ENCODE measurements at places on chromosomes 13 and 19.
A peak's percentile ranks its signal among the peaks of the same experiment; 100 is the strongest.

DNA sequence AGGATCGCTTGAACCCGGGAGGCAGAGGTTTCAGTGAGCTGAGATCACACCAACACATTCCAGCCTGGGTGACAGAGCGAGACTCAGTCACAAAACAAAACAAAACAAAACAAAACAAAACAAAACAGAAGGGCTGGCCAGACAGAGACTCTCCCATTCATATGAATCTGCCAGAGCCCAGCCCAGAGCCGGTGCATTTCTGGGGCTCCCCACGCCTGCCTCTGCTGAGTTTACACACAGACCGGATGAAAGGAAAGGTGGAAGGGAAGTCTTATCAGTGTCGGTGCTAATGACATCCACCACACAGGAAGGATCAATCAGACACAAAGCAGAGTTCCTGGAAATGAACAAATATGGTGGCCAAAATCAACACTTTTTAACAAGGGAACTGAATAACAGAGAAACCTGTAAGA is 6.8 kb downstream of the TRAPPC6A start:
- no peak for DNase-seq

- DNase-seq: no peak
Measured at GRCh38 chr13:46667687-46668281, 114.8 kb downstream of the LRCH1 start.

DNA sequence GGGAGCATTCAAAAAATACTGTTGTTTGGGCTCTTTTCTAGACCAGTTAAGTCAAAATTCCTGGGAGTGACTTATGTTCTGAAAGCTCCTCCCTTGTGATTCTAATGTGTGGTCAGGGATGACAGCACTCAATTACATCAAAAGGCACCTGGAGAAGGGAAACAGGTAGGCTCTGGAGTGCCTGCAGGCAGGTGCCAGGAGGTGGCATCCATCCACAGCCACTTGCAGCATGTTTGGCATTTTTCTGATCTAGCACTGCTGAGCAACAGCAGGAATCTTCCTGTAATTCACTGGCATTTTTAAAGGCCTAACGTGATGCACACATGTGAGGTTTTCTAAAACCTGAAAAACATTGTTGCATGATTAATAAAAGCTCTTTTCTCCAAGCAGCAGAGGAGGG is 94.6 kb downstream of the CCNA1 start:
- no peak for DNase-seq

GRCh38 chr19:33795370-33796163 is 1.1 kb upstream of the KCTD15 start:
- DNase-seq: peak; percentile 61

DNA sequence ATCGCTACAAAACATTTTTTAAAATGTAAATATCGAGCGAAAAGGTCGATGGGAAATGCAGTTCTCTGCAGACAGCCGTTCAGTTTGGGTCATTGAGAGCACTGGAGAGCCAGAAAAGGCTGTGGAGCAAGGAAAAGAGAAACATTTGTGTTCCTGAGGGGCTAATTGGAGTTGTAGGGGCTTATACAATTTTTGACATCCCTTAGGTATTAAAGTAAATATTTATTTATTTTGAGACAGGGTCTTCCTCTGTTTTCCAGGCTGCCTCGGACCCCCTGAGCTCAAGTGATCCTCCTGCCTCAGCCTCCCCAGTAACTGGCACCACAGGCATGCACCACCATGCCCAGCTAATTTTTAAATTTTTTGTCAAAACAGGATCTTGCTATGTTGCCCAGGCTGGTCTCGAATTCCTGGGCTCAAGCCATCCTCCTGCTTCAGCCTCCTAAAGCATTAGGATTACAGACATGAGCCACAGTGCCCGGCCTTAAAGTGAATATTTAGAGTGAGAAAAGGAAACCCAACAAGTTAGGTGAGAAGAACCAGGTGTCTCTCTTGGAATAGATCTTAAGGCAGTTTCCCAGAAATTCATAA is 825 bp upstream of the YIF1B start:
- no peak for DNase-seq

GRCh38 chr19:29837448-29837981 is 25.7 kb downstream of the CCNE1 start:
- DNase-seq: peak; percentile 68

DNA sequence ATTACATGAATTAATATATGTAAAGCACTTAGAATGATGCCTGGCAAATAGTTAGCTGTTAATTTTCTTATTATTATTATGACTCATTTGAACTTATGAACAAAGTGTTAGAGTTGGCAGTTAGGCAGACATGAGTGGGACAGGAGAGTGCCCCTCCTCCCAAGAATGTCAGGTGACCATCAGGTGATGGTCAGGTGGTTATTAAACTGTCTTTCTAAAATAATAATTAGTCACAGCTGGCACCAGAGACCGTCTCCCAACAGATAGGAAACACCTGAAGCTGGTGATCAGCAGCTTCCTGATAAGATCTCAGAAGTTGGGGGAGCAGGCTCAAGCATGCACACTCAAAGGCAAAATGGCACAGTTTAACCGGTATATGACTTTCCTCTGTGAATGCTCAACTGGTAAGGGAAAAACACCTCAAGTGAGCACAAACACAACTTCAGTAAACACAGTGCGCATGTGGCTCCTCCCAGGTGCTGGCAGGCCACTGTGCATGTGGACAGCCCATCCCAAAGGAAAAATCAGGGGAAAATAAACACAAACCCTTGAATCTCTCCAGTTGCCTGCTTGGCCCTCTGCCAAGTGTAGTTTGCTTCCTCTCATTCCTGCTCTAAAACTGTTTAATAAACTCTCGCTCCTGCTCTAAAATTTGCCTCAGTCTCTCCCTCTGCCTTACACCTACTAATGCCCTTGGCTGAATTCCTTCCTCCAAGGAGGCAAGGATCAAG is 54.0 kb downstream of the FLT1 start:
- DNase-seq: no peak

DNA sequence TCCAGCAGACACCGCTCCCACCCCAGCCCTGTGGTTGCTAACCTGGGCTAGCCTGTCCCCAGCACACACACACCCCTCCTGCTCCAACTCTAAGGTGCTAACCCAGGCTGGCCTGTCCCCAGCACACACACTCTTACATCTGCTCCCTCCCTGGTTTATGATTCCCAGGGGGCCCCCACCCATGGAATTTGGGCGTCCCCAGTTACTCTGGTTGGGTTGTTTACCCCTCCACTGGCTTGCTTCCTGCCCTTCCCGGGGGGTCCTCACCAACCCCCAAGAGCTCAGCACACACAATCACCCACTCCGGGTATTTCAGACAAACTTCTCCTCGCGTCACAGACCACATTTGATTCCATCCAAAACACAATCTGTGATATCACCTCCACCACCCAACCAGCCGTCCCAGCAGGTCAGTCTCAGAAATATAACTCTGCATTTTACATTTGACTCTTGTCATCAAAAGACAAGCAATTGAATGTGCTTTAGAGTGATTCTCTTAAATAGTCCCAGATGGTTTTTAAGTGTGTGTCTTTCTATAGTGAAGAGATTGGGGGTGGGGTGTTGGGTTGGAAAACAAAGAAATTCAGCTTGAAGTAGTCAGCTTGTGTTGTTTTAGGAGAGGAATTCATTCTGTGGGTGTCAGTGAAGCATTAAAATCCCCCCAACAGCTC is 20.1 kb downstream of the COL4A2 start:
- DNase-seq: no peak

DNA sequence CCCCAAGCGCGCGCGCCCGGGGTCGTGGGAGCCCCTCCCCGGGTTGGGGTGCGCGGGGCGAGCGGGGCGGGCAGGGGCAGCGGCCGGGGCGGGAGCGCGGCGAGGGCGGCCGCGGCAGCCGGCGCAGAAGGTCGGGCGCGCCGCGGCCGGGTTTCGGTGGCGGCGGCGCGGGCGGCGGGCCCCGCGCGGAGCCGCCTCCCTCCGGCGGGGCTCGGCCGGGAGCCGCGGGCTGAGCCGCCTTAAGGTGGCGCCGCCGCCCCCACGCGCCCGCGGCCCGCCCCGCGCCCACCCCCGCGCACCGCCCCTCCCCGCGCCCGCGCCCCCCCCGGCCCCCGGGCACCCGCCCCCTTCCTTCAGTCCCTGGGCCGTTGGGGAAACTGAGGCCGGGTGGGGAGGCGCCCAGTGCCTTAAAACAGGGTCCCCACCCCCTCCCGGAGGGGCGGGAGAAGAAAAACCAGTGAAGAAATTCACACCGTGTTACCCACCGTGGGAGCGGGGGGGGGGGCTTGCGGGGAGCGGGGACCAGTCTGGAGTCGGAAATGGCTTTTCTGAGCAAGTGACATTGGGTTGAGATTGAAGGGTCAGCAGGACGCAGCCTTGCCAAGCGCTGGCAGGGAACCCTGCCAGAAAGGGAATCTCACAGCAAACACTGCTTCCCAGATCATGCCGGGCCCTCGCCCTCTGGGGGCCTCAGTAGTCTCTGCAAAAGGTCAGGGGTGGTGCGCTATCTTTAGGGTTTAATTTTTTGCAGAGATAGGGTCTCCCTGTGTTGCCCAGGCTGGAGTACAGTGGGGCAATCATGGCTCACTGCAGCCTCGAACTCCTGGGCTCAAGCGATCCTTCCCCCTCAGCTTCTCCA is at the start of gene TLE2:
TLE2 (minus strand) TSS at position 216 of the 859 bp plus-strand sequence. CDS start 376 bp downstream, outside the sequence.
- no peak for DNase-seq

GRCh38 chr13:20501120-20501519 is 24.5 kb downstream of the CRYL1 start:
- DNase-seq: no peak

GRCh38 chr19:23403581-23404324 is 8.5 kb upstream of the ZNF91 start:
- DNase-seq: no peak

DNA sequence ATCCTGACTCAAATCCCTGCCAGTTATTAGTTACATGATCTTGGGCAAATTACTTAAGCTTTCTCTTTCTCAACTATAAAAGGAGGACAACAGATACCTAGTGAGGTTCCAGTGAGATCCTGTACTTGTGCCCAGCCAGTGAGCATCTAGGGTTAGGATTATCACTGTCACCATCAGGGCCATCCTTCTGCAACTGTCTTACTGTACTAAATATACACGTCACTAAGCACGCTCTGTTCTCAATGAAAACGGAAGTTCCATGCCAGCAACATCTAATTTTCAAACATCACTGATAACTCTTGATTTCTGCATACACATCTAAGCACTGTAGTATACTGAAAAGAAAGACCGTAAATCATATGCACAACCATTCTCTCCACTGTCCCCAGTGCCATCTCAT is 70.0 kb downstream of the FOXO1 start:
- no peak for DNase-seq

- no peak for DNase-seq
Measured at GRCh38 chr13:81770868-81771505, 1430.1 kb upstream of the SPRY2 start.

- DNase-seq: no peak
Measured at GRCh38 chr19:16316506-16316882, 8.1 kb upstream of the KLF2 start.

GRCh38 chr19:45528744-45529419 is 21.6 kb downstream of the VASP start:
- DNase-seq: no peak

DNA sequence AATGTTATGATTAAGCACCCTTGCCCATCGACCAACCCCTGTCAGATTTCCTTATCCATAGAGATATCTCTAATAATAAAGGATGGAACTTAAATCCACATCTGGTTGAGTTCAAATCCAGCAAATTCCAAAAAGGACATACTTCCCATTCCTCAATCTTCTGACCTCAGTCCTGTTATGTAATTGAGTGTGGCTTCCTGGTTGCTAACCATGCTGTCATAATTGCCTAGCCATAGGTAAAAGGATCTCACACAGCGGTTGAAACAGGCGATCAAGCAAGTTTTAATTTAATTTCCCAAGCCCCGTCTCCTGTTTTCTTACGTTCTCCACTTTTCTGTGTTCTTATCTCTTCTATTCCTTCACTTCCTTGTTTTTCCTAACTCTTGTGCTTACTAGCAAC is 550.3 kb downstream of the GPC6 start:
- DNase-seq: no peak

DNA sequence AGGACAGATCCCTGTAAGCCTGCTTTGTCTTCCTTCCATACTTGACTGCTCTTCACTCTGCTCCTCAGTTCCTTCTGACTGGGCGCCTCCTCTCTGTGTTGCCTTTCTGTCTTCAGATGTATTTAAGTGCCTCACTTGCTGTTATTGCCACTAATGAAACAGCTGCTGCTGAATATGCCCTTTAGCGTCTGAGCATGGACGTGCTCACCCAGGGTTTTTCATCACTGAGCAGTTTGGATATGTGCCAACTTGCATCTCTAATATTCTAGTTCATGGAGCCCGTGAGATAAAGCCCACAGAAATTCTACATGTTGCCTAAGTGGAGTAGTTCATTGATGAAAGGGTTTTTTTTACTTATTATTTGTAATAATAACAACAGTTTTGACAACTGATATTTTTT is 198.2 kb downstream of the MYO16 start:
- no peak for DNase-seq

- DNase-seq: no peak
Measured at GRCh38 chr19:49579193-49579592, 1.2 kb downstream of the NOSIP start.

DNA sequence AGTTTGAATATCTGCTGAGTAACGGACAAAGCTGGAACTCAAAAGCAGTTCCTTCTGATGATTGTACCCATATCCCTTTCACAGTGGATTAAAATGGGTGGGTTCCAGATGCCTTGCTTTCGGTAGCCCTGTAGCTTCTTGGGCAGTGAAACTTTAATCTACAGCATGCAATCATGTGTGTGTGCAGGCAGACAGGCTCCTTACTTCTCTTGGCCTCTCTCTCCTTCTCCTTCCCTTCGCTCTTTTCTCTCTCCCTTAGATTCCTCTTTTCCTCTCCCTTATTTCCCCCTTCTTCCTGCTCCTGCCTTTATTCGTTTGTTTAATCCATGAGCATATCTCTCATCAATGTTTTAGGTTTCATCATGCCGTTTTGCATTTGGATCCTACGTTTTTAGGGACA is 8.1 kb downstream of the DGKH start:
- no peak for DNase-seq

DNA sequence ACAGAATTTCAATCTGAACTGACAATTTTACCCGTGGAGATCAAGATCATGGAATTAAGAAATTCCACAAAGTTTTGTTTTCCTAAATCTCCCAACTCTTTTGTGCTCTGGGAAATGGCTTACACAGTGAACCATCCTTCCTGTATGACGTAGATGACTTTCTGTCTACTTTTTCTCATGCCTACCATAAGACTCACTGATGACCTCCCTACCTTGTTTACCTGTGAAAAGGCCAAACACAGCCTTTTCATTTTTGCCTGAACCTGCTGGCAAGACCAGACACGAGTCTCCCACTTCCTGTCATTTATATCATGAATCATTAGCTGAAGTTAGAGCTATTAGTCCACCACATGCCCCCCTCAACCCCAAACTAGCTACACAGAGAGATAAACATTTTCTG is 4.6 kb upstream of the KBTBD6 start:
- DNase-seq: no peak

DNA sequence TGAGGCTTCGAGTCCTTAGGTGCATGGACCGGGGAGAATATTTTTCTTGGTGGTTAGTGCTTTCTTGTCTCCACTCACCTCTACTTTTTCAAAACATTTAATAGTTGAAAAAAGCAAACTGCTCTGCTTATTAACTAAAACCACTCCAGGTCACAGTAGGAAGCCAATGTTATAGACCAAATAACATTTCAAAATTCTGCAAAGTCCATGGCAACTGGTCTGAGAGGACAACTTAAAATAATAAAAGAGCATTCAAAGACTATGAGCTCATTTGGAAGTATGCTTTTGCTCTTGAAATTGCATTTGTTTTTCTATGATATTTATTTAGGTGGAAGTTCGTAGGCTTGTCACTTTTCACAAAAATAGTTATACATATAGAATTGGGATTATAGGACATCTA is 483.0 kb downstream of the DCT start:
- DNase-seq: no peak

GRCh38 chr13:110233181-110233950 is 73.6 kb downstream of the COL4A1 start:
- DNase-seq: no peak

- DNase-seq: no peak
Measured at GRCh38 chr19:48310227-48310626, 15.1 kb upstream of the EMP3 start.

Data from GM12892 (cell line).